ENCODE measurements at places on chromosomes 3 and 15.

GRCh38 chr15:56739474-56739873 is 6.2 kb upstream of the ZNF280D start:
- DNase-seq, result no peak

GRCh38 chr3:171960159-171960558 is 79.2 kb upstream of the FNDC3B start:
- DNase-seq, result no peak

GRCh38 chr3:66808891-66809594 is 189.1 kb upstream of the KBTBD8 start:
- no peak for DNase-seq

DNA sequence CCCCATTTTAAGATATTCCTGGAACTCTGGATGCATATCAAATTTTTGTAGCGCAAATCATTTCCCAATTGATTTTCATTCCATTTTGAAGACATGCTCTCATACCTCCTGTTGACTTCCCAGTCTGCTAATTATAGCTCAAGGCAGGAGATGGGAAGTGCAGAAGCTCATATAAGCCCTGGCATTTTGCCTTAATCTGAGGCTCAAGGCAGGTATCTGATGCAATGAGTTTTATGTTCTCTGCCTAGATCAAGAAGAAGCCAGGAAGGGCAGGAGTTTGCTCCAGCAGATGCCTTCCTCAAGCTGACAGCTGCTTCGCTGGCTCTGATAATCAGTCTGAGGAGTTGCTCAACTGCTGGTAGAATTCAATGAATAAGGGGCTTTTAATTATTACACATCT is 65.6 kb upstream of the NEDD4 start:
- no peak for DNase-seq
